ENCODE measurements at places on chromosomes 3 and 15. TPM values are rescaled to one million over a fixed set of nuclear protein-coding genes. Genes with fewer than 3 reads are reported as not detected.

TMC3 gene
- total RNA-seq: not detected

IFT122 gene
- 17.5 TPM for total RNA-seq

IL17RE gene
- total RNA-seq: 1.6 TPM

DNA sequence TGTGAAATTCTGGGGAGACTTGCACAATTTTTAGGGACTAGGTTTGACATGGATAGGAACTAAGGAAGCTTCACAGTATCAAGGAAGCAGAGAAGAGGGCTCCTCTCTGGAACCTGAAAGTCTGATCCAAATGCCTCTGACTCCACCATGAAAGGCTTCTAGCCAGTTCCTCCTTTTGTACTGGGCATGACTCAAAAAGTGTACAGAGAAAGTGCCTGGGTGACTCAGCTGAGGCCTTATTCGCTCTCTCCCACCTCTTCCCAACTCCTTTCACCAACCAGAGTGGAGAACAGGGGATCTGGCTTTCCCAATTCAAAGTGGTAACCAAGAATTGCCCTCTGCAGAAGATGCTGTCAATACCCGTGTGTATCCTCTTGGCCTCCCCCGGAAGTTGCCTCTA is 342.9 kb upstream of the PROK2 start:
- H3K4me1 ChIP-seq: peaks cover 47% of the 10 kb centered on the region
- H3K27ac ChIP-seq: no peak overlapping the region
- no peak for DNase-seq
- peaks cover 1% of the 10 kb centered on the region for H3K36me3 ChIP-seq

- H3K4me3 ChIP-seq: no peak overlapping the region
- no peak for DNase-seq
- H3K4me1 ChIP-seq: no peaks in the 10 kb centered on the region
Measured at GRCh38 chr3:166836836-166837235, 543.3 kb downstream of the ZBBX start.

GRCh38 chr3:155647206-155647605 is 97.7 kb downstream of the PLCH1 start:
- no peak overlapping the region for H3K4me3 ChIP-seq
- no peaks in the 10 kb centered on the region for H3K27me3 ChIP-seq
- no peak for DNase-seq
- no peaks in the 10 kb centered on the region for H3K4me1 ChIP-seq
- no peak overlapping the region for H3K27ac ChIP-seq
- no peaks in the 10 kb centered on the region for H3K36me3 ChIP-seq

DNA sequence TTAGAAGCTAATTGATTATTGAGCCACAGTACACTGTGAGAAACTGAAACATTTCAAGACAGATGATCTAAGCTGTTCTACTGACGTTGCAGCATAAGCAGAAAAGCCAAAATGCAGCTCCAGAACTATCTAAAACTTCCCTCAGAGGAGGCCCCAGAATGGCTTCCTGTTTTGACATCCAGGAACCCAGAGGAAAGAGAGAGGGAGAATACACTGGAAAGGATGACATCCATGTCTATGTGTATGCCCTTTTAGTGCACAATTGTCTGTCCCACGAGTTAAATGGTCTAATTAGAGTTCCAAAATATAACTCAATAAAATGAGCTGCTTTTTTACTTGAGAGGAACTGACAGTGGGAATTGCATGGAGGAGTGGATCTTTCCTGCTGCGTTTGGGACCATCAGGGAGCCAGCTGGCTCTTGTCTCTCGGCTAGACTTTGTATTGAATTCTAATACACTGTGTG is 688.1 kb downstream of the ZNF385D start:
- no peaks in the 10 kb centered on the region for H3K4me1 ChIP-seq
- H3K4me3 ChIP-seq: no peak overlapping the region
- H3K27me3 ChIP-seq: no peaks in the 10 kb centered on the region
- H3K36me3 ChIP-seq: no peaks in the 10 kb centered on the region
- no peak for DNase-seq

- no peak for DNase-seq
- H3K27me3 ChIP-seq: no peaks in the 10 kb centered on the region
- H3K27ac ChIP-seq: no peak overlapping the region
- H3K4me3 ChIP-seq: no peak overlapping the region
Measured at GRCh38 chr3:151182349-151183079, 20.5 kb downstream of the GPR171 start.

Measured in chondrocyte (in vitro differentiated cells).